GM23338 (cell line): ENCODE measurements at places on chromosomes 7 and 10. TPM values are rescaled to one million over a fixed set of nuclear protein-coding genes. Genes with fewer than 3 reads are reported as not detected.

GRCh38 chr7:29500719-29501118 is 62.9 kb upstream of the PRR15 start:
- no peak for DNase-seq

DNA sequence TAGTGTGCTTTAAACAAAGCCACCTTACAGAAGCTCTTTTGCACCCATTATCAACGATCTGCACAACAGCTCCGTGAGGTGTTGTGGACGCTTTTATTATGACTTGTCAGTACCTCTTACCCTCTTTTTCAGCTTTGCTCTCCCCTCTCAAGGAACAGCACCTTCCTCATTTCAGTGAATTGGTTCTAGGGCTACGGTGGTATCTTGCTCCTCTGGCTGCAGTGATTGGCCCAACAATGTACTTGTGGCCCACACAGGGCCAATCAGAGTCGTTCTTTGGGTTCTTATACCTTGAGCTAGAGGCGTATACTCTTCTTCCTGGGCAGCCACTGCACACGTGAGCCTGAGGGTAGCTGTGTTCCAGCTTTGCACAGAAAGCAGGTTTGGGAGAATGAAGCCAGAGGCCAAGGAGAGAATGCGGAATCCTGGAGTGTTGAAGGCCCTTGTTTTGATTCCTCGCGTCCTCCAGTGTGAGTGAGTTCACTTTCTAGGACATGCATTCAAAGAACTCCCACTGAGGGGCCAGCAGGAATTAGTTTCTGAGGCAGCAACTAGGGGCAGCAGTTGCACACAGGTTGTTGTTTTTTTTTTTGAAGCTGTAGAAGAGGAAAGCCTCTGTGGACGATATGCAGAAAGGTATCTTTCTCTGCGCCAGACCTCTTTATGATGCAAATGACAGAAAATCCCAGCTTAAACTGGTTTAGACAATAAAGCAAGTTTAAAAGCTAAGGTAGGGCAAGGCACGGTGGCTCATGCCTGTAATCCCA is 49.8 kb upstream of the PDZD8 start:
- peak; percentile 51 for DNase-seq

GRCh38 chr10:124990671-124991625 is 49.0 kb downstream of the ZRANB1 start:
- no peak for DNase-seq

- DNase-seq, result no peak
These were observed 32.4 kb downstream of the TES start for GRCh38 chr7:116242759-116243158.

GRCh38 chr7:104862719-104863118 is 151.3 kb upstream of the KMT2E start:
- peak; percentile 74 for DNase-seq

GRCh38 chr7:25087855-25088254 is 37.2 kb downstream of the CYCS start:
- DNase-seq, result no peak

GRCh38 chr7:142139597-142140400 is 28.3 kb downstream of the MGAM2 start:
- no peak for DNase-seq

GRCh38 chr7:151794508-151795167 is 82.3 kb downstream of the PRKAG2 start:
- peak; percentile 31 for DNase-seq

- no peak for DNase-seq
These were observed 76.2 kb upstream of the MYL10 start for GRCh38 chr7:101705331-101705730.

DNA sequence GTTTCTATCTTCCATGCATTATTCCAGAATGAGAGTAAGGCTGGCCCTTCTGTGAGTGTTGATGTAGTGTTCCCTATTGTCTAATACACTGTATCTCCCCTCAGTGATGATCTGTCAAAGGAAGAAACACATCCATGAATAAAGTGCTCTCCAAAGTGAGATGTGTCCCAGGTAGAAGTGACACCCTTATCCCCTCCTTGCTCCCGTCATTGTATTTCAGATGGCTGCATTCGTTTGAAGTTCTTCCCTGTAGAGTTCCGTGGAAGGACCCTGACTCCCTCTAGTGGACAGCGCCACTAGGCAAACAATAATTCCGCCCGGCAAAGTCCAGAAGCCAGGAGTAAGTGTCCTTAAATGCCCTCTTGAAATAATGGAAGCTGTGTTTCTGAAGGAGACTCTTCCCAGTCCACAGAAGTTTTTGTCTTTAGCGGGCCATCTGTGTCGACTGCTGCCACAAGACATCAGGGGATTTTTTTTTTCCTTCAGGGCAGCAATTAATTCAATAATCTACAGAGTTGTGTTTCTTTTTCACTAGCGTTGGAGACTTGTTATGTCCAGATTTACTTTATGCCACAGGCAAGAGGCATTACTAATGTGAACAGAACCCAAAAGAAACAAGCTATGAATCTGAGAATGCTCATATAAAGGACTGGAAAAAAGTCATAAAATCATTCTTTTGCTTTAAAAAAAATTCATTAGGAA is 64.6 kb downstream of the THNSL1 start:
- peak; percentile 91 for DNase-seq

GRCh38 chr7:35331730-35332678 is 78.1 kb upstream of the TBX20 start:
- DNase-seq, result no peak

DNA sequence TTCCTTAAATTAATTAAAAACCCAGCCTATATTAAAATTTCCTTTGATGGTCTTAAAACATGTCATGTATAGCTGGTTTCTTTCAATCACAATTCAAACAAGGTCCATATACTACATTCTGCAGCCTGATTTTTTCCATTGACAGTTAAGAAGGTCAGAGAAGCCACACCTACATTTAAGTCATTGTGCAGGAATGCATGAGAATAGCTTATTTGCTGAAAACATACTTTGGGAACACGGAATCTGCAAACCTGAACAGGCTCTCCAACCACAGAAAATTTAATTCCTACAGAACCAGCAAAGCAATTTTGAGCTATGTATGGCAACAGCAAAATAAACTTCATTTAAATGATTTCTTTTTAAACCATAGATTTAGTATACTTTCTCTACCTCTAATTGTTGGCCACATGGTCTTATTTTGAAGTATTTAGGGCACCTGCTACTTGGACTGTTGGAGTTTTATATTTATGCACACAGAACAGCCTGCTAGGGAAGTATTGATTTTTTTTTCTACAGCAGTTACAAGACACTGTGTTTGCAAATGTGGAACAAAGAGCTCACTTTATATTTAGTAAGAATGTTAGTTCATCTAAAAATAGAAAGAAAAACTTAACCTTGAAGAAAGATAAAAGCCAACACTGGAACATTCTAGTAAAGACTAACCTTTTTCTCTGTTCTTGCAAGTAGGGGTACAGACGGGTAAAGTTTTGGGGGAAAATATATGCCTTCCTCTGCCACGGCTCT is 240.9 kb upstream of the IMMP2L start:
- no peak for DNase-seq

- no peak for DNase-seq
These were observed 416.3 kb downstream of the ADRA2A start for GRCh38 chr10:111493024-111493625.

DNA sequence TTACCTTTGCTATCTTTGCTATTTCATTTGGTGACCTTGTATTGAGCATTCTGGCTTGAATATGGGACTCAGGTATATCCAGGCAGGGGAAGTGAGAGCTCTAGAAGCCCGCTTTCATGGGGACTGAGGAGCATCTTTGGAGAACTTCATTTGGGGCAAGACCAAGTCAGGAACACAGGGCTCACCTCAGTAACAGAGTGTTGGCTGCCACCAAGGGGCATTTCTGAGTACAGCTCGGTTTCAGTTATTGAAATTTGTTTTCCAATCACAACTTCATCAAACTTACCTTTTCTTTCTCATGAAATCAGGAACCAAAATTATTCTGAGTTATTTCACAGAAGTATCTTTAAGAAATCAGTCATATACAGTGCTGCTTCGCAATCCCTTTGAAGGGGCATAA is 337.2 kb downstream of the C7orf25 start:
- DNase-seq, result peak; percentile 18

DNA sequence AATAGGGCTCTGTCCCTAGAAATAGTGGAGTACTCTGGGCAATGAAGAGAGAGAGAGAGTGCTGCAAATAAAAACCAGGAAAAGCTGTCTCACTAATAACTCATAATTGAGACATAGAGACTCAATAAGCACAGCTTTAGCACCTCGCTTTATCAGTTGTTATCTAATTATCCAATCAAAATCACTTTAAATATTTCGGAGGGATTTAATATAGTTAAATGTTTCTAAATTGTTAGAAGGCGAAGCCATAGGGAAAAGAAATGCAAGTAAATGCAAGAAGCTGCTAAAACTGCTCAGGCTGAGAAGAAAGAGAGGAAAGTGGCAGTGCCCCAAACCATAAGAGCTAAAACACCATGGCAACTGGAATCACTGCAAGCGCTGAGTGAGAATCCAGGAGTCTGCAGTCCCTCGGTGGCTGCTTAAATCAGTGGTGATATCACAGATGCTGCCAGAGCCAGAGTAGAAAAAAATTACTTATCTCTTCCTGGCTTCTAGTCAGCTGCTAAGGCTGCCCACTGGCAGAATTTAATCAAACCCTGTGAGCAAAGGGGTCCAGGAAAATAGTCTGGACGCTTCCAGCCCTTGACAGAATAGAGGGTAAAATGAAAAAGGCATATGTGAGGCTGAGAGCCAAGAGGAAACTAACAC is 150.4 kb upstream of the CHRM2 start:
- DNase-seq, result no peak

FAM25G gene
- not detected in 2 replicates for total RNA-seq

SYCE1 gene
- not detected in 2 replicates for total RNA-seq

PRKAG2 gene
- total RNA-seq, result 11.4 and 14.9 TPM in 2 replicates

NUDT13 gene
- 1.4 and 4.3 TPM in 2 replicates for total RNA-seq

PRTFDC1 gene
- 5.3 and 7.9 TPM in 2 replicates for total RNA-seq
